ENCODE measurements at places on chromosomes 1 and 21. TPM values are rescaled to one million over a fixed set of nuclear protein-coding genes. Genes with fewer than 3 reads are reported as not detected.

The XCL2 gene
- total RNA-seq = not detected

The HSD3B1 gene
- not detected for total RNA-seq

The ETNK2 gene
- 24.5 TPM for total RNA-seq

The LMOD1 gene
- 638 TPM for total RNA-seq

The INTS3 gene
- total RNA-seq = 68.8 TPM

The AMPD1 gene
- total RNA-seq = not detected

The KCNJ10 gene
- total RNA-seq = not detected

The FAM72D gene
- total RNA-seq = not detected

The BCL2L15 gene
- 0.14 TPM for total RNA-seq

The ANKRD65 gene
- 0.68 TPM for total RNA-seq

The DENND2C gene
- total RNA-seq = 6.0 TPM

The CEP85 gene
- total RNA-seq = 4.0 TPM

The FASLG gene
- total RNA-seq = not detected

The ELAPOR1 gene
- total RNA-seq = 7.2 TPM

The GCSAML gene
- total RNA-seq = 1.2 TPM

The DNAJC28 gene
- total RNA-seq = 1.5 TPM

The OR10J1 gene
- not detected for total RNA-seq

The FBLIM1 gene
- 997 TPM for total RNA-seq

The PTGER3 gene
- total RNA-seq = 61.7 TPM

The FYB2 gene
- total RNA-seq = not detected

The ANGPTL3 gene
- not detected for total RNA-seq

The GDAP2 gene
- total RNA-seq = 38.2 TPM

The CFAP107 gene
- not detected for total RNA-seq

The DIRAS3 gene
- total RNA-seq = not detected

The TAS1R1 gene
- 0.81 TPM for total RNA-seq

The SPEN gene
- total RNA-seq = 52.3 TPM

The COL16A1 gene
- 323 TPM for total RNA-seq

The OR4F29 gene
- total RNA-seq = not detected

The CYP4B1 gene
- total RNA-seq = 57.9 TPM

The ZBTB8B gene
- total RNA-seq = not detected

The CRNN gene
- total RNA-seq = not detected

The SLC19A2 gene
- total RNA-seq = 39.7 TPM

The NCF2 gene
- total RNA-seq = 22.2 TPM

The ADORA1 gene
- not detected for total RNA-seq

The ZMYND12 gene
- total RNA-seq = not detected

The C1orf185 gene
- not detected for total RNA-seq

The TMEM200B gene
- total RNA-seq = 20.8 TPM

The FAM167B gene
- total RNA-seq = 0.78 TPM

The IL10 gene
- total RNA-seq = 40.9 TPM

The ADARB1 gene
- total RNA-seq = 201 TPM

The TNFAIP8L2 gene
- total RNA-seq = 14.1 TPM

The SPATA45 gene
- not detected for total RNA-seq

The CELA2B gene
- total RNA-seq = not detected
